Fibroblast of mammary gland (primary cell): ENCODE measurements at places on chromosomes 1 and 21.
A peak's percentile ranks its signal among the peaks of the same experiment; 100 is the strongest.

GRCh38 chr1:13881385-13882088 is 181.5 kb downstream of the PRDM2 start:
- peak; percentile 53 for DNase-seq

- DNase-seq: no peak
Observed at GRCh38 chr1:97845805-97846204, 75.0 kb downstream of the DPYD start.

DNA sequence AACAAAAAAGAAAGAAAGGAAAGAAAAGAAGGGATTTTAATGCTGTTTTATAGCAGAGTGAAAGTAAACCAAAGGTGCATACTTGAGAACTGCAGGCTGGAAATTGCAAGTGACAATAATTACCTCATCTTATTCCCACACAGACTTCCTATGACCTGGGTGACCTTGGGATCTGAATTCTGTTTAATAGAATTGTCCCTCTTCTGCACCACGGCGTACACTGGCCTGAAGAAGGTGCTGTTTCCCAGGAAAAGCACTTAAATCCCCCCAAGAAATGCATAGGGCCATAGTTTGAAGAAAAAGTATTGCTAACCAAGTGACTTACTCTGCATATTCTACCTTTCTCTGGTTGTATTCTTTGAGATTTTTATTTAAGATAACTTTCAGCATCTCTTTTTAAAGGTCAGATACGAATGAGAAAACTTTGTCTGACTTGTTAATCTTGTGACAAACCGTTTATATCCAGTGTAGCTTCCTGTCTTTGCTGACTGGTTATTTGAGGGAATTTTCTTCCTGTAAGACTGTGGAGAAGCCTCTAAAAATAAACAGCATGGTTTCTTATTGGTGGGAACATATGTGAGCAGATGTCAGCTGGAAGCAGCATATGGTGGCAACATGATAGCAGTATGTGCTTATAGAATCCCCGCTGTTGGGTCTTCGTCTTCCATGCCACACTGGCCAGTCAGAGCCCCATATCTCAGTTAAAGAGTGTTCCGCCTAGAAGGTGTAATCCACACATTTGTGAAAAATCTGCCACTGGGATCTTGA is 16.3 kb downstream of the TGFB2 start:
- DNase-seq: peak; percentile 71

- DNase-seq: no peak
Observed at GRCh38 chr1:239566074-239566473, 179.7 kb downstream of the CHRM3 start.

DNA sequence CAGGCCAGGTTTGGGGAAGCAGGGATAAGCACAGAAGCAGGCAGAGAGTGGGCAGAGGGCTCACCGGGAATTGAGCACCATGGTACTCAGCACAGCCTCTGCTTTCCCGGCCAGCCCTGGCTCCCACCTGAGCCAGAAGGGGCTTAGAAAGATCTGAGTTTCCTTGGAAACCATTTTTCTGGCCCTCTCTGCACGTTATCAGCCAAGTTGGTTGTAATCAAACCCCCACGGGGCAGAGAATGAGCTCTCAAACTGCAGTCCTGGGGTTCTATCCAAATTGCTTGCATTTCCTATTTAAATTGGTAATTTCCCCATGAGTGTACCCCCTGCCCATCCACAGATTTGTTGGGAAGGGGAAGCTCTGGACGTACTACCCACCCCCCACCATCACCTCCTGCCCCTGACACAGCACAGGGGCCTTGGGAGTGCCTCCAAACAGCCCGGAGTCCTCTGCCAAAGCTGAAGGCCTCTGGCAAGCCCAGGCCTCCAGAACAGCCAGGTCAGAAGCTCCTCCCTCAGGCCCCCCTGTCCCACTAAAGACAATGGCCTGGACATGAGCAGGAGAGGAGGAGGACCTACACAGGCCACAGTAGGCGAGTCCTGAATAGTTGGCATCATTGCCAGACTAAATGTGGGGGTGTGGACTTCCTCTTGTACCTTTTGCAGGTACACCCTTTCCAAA is 42.7 kb upstream of the GJB5 start:
- DNase-seq: no peak

GRCh38 chr1:71047635-71048607 is at the start of gene PTGER3:
Gene PTGER3, minus strand, starts transcription at chr1:71047816. Its CDS starts 239 bp downstream, at chr1:71047577.
- DNase-seq: no peak

DNA sequence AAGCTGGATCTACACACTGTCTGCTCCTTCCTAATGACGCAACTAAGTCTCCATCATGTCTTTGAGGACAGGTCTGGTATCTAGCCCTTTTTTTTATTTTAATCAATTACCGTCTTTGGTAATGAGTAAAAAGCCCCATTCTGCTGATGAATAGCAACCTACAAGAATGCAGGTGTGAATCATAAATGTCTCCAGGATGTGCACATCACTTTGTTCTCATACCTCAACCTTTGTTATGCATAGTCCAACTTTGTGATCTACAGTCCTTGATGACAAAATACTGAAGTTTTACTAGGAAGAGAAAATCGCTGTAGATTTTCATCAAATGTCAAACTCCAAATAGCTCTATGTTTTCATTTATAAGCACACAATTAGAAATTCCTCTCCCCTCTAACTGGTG is 39.3 kb downstream of the PLPPR5 start:
- no peak for DNase-seq

GRCh38 chr1:36096500-36097432 is 8.1 kb downstream of the ADPRS start:
- peak; percentile 13 for DNase-seq

DNA sequence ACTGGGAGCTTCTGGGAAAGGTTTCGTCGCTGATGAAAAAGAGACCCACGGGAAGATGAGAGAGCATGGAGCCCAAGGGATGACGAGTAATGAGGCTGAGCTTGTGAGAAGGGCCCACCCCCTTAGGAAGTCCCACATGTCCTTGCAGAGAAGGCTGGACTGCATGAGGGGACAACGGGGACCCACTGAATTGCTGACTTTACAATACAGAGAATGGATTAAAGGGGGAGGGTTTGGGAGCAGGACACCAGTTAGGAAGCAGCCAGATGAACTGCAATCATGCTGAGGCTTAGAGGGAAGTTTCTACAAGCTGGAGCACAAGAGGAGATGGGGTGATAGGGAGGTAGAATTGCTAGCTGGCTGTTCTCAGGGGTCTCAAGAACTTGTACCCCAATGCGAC is 5.5 kb upstream of the TMEM51 start:
- DNase-seq: no peak

DNA sequence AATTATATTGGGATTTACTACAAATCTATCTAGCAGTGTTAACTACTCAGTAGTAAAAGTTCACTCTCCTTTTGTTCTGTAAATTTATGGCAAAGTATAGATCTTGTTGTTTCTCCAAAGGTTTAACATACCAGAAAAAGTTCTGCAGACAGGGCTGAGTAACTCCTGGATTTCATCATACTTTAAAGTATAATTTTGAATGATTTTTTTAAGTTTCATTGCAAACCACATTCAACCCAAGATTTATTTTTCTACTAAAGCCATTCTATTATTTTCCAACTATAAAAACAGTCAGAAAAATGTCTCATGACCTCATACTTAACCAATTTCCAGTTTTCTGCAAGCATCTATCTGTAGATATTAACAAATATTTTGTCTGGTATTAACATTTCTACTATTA is 585.8 kb upstream of the ZRANB2 start:
- peak; percentile 19 for DNase-seq

DNA sequence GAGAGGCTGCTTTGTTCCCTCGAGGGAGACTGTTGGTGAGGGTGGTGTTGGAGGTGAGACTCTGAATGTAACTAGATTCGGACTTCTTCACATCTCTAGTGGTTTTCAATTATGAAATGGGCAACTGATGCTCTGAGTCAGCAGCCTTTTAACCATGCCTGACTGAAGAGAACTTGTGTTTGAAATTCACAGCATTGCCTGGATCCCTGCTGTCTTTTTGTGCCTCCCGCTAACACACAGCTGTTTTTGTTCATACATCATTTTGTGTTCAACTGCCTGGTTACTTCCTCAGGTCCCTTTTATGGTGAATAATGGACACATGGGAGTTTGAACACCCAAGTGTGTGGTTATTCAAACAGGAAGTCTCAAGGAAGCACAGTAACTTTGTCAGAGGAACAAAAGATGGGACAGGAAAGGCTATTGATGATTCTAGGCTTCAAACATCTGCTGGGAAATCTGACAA is 16.8 kb downstream of the LAMC1 start:
- DNase-seq: peak; percentile 93

GRCh38 chr1:91015794-91016550 is 5.9 kb downstream of the ZNF644 start:
- DNase-seq: peak; percentile 25

DNA sequence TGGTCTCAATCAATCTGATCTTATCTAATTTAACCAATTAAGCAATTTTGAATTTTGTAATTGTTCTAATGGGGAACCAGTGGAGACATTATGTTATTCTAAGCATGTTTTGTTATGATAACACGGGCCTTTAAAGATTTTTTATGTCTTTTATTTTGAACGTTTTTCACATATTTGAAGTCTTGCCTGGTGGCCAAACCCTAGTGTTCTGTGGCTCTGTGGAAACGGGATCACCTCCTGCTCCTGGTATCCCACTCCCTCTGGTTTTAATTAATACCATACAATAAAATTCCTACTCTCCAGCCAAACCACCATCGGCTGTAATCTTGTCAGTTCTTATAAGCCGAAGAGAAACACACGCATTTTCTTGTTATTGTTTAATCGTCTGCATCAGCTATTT is 22.9 kb upstream of the LMO4 start:
- DNase-seq: peak; percentile 34

GRCh38 chr1:36083635-36084496 is at the start of gene TEKT2:
Gene TEKT2, plus strand, starts transcription at chr1:36084094. Its CDS starts 828 bp downstream, at chr1:36084922.
- DNase-seq: peak; percentile 6

GRCh38 chr1:116570358-116571214 is at the start of gene CD58:
Gene CD58, minus strand, starts transcription at chr1:116571026. Its CDS starts 54 bp downstream, at chr1:116570972.
- DNase-seq: peak; percentile 76

- DNase-seq: no peak
Observed at GRCh38 chr1:219310181-219310728, 136.6 kb downstream of the LYPLAL1 start.

- DNase-seq: no peak
Observed at GRCh38 chr1:185419718-185420117, 102.7 kb upstream of the IVNS1ABP start.

- DNase-seq: no peak
Observed at GRCh38 chr1:179767177-179767581, 24.1 kb downstream of the FAM163A start.

DNA sequence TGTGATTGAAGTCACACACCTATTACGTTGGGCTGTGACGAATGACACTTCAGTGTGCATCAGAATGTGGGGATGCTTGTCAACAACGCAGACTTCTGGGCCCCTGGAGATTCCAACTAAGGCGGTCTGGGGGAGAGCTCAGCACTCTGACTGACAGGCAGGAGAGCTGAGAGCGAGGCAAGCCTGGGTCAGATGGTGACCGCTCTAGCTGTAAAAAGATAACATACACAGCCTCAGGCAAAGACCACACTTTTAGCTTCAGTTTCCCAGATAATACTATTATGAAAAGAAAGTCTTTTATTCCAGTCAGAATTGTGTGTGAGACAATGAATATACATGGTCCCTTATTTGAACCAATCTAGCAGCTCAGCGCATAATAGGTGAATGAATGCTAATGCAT is 25.4 kb downstream of the EDARADD start:
- DNase-seq: no peak

GRCh38 chr21:41561701-41562100 is 53.7 kb upstream of the TMPRSS2 start:
- peak; percentile 34 for DNase-seq

DNA sequence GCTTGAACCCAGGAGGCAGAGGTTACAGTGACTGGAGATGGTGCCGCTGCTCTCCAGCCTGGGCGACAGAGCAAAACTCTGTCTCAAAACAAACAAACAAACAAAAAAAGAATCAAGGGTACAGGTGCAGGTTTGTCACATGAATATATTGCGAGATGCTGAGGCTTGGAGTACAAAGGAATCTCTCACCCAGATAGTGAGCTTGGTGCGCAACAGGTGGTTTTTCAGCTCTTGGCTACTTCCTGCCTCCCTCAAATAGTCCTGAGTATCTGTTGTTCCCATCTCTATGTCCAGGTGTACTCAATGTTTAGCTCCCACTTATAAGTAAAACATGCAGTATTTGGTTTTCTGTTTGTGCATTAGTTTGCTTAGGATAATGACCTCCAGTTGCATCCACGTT is 173.9 kb upstream of the CACYBP start:
- DNase-seq: no peak

DNA sequence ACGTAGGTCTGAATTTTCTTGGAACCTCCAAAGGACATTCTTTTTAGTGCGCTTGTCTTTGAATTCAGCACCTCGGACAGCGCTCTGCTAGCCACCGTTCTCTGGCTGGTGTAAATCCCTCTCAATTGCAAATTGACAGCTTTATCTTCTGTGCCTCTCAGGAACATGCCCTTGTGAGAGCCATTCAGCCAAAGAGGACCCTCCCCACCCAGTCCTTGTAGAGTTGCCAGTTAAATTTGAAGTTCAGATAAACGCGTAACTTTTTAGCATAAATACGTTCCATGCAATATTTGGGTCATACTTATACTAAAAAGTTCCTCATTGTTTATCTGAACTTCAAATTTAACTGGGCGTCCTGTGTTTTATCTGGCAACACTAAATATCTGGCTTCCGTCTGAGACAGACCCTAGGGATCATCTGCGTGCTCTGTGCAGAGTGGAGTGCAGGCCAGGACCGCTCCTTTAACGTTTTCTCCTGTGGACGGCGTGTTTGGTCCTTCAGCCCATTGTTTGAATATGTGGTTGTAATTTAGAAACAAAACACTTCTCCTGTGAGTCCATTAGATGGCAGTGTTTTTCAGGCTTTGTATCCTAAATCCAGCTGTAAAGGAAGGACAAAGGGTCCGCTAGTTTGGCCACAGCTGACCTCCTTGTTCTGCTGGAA is 7.0 kb downstream of the KCNAB2 start:
- peak; percentile 64 for DNase-seq

DNA sequence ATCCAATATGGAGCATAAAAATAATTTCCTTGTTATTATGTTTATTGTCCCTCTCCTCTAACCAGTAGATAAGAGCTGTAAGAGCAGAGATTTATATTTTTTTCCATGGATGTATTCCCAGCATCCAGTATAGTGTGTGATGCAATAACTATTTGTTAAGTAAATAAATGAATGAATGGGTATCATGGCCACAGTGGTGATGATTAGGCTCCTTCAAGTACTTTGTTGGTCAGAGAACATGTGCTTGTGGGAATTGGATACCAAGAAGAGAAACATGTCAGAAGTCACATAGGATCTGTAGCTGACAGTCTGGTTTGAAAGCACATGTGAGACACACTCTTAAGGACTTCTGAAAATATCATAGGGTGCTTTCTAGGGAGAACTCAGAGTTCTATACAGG is 588.5 kb downstream of the AGBL4 start:
- DNase-seq: no peak

- peak; percentile 74 for DNase-seq
Observed at GRCh38 chr1:89865498-89866382, 44.9 kb downstream of the LRRC8D start.

- peak; percentile 37 for DNase-seq
Observed at GRCh38 chr1:15797614-15798390, 9.6 kb downstream of the UQCRHL start.

DNA sequence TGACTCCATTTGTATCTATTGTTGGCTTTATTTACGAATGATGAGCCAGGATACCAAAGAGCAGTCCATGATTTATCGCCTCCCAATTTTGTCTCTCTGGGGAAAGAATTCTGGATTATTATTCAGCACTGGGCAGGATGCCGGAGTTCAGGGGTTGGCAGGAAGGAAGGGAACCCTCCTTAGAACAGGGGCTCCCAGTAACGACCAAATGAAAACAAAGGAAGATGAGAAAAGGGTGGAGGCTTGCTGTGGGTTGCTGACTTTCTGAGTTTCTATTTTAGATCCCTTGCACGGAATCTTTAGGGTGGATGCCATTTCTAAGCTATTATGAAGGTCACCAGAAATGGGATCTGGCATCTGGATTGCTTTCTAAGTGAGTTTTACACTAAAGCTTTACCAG is 231.2 kb upstream of the LYPLAL1 start:
- DNase-seq: peak; percentile 82
